Fibroblast of mammary gland (primary cell): ENCODE measurements at places on chromosomes 12 and 14.

- peak; percentile 12 for DNase-seq
These were observed 158.7 kb downstream of the METTL25 start for GRCh38 chr12:82517027-82517426.

GRCh38 chr12:94875525-94875924, 128.0 kb downstream of the NDUFA12 start:
- DNase-seq, result peak; percentile 19

DNA sequence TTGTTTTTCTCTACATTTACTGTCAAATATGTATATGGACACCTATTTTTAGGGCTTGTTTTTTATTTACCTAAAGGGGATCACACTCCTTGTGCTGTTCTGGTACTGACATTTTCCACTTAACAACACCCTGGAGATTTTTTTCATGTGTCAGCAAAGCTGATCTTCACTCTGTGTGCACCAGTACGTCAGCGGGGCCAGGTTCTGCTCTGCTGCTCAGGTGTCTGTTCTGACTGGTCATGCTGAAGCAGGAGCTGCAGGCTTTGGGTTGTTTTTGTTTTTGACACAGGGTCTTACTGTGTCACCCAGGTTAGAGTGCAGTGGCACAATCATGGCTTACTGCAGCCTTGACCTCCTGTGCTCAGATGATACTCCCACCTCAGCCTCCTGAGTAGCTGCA, 81.9 kb upstream of the CCND2 start:
- no peak for DNase-seq

- no peak for DNase-seq
These were observed 21.0 kb upstream of the MIA2 start for GRCh38 chr14:39212693-39213092.

DNA sequence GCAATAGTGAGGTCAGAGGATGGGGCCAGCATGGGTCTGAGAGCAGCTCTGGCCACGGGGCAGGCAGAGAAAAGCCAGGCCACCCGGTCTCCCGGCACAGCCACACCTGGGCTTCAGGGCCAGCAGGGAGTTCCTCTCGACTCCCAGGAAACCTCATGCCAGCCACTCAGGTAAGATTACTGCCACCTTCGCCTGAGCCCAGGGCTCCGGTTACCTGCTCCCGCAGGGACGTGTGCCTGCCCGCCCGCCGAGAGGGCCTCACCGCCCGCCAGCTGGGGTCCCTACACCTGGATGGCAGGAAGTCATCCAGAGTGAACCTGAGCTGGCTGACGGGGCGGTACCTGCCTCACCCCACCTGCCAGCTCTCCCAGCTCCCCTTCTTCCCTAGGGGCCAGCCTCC, 7.3 kb downstream of the JAG2 start:
- no peak for DNase-seq

DNA sequence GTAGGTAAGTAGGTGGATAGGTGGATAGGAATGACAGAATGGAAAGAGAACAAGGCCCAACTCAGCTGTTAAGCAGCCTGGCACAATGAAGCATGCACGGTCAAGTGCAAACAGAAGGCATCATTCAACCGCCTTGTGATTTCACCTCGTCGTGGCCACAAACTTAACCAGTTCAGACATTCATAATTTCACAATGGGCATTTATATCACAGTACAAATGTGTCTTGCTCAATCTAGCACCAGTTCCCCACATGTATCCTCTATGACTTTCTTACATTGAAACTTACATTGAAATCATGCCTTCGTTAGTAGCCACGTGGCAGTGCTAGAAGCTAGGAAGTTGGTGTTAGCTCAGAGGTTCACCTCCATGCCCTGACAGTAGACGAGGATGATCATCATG, 207.5 kb downstream of the ETV6 start:
- DNase-seq, result no peak

DNA sequence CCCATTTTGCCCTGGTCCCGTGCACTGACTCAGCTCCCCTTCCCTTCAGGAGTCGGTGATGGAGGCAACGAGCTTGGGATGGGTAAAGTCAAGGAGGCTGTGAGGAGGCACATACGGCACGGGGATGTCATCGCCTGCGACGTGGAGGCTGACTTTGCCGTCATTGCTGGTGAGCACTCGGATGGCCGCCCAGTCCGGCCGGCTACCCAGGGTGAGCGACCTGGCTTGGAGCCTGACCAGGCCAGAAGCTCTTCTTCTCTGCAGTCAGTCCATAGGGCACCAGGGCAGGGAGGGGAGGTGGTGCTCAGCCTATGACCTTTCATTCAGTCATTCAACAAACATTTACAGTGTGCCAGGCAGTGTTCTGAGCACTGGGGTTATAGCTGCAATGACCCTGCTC, 39.8 kb downstream of the GPR68 start:
- no peak for DNase-seq

DNA sequence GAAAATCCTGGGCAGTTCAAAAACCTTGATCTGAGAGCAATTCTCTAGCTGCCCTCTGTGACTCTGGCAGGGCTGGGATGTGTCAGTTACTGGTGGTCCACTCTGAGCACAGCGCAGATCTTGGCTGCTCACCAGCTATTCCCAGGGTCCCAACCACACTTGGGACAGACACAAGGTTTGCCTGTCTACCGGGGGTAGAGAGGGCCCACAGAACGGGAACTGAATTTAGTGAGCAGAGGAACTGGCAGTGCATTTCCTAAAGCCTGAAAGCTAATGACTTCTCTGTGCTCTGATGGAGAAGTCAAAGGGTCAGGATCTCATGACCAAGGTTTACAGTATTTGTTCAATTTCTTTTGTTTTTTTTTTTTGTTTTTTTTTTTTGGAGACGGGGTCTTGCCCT, 2.6 kb downstream of the PDE6H start:
- no peak for DNase-seq

DNA sequence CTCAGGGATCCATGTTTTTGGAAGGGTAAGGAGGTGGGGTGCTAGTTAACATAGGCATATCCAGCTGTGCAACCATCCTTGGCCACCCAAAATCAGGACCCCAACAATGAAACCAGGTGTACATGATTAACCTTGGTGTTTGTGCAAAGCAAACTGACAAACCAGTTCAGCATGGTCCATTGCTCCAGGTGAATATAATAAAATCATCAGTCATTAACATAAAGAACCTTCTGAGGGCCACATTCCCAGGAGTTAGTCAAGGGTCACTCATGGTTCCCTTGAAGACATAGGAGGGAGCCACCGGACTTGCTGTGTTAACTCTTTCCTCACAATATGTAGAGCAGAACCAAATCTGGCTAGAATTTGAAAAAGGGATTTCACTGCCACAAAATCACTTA, 17.8 kb downstream of the SLC38A2 start:
- DNase-seq, result no peak

GRCh38 chr12:76764856-76765255, 941 bp downstream of the ZDHHC17 start:
- DNase-seq, result peak; percentile 20

GRCh38 chr14:68602507-68602906, 190.4 kb downstream of the ZFP36L1 start:
- DNase-seq, result no peak

DNA sequence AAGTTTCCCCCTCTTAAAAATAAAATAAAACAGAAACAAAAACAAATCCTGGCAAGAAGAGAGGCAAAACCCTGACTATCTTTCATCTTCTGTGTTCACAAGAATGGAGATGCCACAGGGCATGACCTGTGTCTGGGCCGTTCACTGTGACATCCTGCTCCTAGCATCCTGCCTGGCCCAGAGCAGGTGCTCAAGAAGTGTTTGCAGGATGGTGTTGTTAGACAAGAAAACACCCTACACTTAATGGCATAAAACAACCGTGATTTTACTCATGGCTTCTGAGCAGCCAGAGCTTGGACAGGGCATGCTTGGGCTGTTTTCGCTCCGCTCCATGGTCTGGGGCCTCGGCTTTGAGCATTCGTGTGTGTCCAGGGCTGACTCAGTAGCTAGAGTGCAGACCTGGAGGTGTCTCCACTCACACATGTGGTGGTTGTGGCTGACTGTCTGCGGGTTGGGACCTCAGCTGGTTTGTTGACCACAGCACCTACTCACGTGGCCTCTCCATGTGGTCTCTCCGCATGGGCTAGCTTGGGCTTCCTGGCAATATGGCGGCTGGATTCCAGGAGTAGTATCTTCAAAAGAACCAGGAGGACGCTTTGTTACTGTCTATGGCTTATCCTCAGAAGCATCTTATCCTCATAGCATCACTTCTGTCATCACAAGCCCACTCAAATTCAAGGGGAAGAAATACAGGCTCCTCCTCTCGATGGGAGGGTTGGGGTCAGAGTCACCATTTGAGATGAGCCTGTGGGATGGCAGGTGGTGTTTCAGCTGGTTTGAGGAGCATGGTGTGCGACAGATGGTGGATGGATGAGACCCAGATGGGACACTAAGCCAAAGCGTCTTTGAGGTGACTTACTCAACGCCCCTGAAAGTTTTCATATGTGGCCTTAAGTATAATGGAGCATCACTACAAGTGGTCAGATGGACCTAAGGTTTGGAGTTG, 33.2 kb upstream of the FZD10 start:
- DNase-seq, result no peak

DNA sequence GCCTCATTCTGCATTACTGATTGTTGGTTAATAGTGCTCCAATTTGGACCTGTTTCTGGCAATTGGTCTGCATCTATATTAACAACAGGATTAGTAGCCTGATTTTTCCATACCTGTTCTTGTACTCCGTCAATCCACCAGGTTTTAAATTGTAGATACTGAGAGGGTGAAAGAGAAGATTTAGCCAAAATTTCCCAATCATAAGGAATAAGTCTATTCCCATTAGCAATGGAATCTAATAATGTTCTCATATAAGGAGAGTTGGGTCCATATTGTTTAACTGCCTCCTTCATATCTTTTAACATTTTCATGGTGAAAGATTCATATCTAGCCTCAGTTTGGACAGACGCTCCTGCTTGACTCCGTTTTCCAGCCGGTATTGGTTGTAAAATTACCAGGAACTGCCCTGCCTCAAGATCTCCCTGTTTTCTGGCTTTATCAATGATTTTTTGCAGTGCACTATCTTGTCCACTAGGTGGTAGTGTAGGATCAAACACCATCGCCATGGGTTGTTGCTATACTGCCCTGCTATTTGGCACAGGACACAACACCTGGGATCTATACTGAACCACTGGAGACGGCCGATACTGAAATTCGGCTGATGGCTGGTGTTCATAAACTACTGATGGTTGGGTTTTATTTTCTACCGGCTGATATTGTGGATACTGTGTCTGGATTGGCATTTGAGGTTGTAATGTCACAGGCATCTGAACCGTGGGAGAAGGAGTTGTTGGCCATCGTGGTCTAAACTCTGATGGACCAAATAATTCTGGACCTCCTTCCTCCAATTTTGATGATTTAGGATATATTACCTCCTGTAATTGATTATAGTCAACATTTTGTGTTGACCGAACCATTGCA, 25.2 kb downstream of the DHRS4L2 start:
- peak; percentile 77 for DNase-seq

DNA sequence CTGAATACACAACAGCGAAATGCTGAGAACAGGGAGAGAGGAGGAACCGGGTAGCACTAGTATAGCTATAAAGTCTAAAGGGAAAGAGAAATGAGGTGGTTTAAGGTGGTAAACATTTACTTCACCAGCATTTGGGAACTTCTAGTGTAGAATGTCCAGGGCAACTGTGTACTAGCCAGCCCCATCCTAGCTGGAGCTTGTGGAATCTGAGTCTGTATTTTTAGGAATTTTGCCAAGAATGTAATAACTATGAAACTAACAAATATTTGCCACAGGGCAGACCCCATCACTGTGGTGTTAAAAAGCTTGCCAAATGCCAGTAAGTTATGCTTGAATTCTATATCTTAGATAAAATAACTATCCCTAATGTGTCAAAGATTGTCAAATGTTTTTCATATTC, 398.9 kb upstream of the MIS18BP1 start:
- no peak for DNase-seq

DNA sequence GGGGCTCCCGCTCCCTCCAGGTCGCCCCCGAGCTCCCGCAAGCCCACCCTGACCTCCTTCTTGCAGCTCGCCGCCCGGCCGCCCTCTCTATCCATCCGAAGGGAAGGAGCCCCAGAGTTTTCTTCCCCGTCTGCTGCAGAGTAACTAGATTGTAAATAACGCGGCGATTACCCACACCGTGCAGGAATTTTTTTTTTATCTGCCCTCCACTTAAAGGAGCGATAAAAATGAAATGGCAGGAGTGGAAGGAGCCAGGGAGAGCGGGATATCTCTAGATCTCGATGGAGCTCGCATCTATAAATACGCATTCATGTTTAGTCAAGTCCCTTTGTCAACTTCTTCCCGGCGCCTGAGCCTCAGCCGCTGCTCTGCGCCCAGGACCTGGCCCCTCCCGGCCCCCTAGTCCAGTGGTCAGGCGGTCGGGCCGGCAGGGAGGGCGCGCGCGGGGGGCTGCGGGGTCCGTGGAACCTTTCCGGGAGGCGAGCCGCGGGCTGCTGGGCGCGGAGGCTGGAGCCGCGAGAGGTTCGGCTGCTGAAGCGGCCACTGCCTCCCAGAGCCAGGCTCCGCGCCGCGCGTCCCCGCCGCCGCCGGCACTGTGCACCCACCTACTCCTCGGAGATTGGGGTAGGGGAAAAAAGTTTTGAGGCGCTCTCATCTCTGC, 386.0 kb downstream of the BCAT1 start:
- peak; percentile 43 for DNase-seq

- no peak for DNase-seq
These were observed 81.5 kb downstream of the ESR2 start for GRCh38 chr14:64212666-64213065.

DNA sequence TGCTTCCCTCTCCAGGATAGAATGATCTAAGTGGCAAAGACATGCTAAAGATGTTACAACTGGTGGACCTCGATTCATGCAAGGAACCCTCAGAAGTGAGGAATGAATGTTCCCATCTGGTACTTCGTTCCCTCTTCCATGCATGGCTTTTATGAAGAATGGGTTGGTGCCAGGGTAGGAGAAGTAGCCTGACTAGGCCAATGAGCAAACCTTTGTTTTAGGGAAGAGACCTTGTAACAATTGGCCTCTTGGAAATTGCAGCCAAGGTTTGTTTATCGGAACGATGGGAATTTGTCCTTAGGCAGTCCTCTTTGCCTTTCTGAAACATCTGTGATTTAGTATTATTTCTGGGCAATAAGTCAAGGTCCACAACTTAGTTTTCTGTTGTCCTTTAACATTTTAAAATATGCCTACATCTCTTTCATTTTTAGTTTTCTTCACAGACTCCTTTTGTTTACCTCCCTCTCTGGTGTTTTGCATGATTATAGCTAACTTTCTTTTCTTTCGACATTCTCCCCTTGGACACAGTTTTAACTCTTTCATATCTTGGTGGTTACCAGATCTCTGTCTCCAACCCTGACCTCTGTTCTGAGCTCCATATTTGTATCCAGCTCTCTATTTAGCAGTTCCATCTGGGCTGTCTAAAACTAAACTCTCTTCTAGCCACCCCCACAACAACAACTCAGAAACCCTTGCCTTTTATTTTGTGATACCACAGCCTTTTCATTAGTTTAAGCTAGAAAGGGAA, 70.0 kb downstream of the DIP2B start:
- no peak for DNase-seq

GRCh38 chr12:103505371-103506236, 9.8 kb upstream of the C12orf42 start:
- DNase-seq, result no peak
